Left hindlimb (tissue), 1 donor: ENCODE measurements at places on chromosomes 3 and 15.

- no peak for DNase-seq
Measured at GRCh38 chr3:52248816-52249547, 3.4 kb downstream of the PPM1M start.

DNA sequence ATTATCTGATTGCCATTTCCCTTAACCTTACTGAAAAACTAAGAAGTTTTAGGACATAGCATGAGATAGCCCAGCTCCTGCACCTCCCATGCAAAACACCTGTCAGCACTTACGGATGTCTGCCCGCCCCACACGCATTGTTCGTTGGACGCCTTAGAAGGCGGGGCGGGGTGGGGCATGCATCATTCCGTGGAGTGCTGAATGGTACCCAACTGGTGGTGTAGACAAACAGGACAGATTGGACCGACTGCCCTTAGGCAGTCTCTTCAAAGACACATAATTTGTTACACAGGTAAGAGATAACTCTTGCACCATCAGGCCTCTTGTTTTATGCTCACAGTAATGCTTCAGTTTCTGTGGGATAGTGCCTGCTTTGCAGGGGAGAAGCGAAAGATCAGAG lies 93.8 kb downstream of the SMAD6 start:
- DNase-seq = no peak

- no peak for DNase-seq
Measured at GRCh38 chr3:59526999-59527398, 477.2 kb upstream of the CFAP20DC start.

GRCh38 chr15:93703092-93703739 lies 528.1 kb upstream of the MCTP2 start:
- DNase-seq = no peak

- no peak for DNase-seq
Measured at GRCh38 chr15:50879016-50879617, 29.4 kb upstream of the AP4E1 start.

GRCh38 chr3:124410471-124410870 lies 319.8 kb upstream of the UMPS start:
- DNase-seq = no peak

DNA sequence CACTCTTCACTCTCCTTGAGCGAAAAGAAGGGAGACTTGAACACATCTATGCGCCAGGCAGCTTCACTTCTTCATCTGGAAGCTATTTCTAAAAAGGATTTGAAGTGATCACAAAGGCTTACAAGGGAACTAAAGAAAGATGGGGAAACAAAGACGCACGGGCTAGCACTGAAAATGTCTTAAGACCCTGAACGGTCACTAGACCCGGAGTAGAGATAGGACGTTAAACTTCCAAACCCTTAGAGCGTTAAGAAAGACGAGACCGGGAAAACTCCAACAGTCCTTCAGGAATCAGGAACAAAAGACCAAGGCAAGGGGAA lies 47.5 kb upstream of the EPHB3 start:
- DNase-seq = no peak

DNA sequence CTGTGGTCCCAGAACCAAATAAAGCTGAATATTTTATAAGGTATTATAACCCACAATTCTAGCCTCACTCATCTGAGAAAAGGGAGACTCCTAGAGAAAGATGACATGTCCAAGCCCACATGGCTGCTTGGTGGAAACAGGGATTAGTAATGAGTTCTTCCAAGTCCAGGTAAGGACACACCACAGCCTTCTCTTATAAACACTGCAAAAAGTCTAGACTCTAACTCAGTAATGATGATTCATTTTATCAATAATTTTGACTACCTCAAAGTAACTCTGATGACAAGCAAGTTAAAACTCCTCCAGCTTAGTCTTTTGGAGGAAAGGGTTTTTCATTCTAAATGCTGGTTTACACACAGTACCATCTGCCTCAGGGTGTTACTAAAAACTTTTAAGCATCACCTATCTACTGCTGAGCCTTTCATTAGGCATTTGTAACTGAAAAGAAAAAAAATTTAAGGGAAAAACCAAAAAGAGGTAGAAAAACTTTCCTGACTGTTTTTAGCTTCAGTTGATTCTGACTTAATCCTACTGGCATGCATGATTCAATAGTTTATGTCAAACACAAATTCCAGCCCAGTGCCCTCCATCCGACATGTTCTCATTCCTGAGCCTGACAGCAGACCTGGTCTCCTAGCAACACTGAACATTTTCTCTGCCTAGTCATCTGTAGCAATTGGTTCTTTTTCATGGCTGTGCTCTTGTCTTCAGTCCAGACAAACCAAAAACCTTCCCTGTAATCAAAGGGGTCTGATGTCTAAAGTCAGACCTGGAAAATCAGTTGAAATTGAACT lies 43.9 kb downstream of the P3H2 start:
- DNase-seq = peak; percentile 73

- no peak for DNase-seq
Measured at GRCh38 chr15:80887148-80887547, 102.5 kb downstream of the MESD start.

DNA sequence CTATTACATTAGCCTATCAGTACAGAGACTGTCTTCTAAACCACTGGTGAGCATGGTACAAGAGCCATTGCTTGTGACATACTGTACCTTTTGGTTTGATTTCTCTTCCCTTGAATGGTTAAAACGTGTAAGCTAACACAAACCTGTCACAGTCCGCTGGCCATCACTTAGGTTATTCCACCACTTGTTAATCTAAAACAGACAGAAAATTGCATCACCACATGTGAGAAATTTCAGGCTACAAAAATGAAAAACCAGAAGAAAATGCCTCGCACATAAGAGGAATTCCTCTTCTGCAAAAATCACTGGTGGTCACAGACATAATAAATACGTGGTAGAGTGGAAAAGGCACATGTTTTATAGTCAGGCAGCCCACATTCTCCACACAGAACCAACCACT lies 22.1 kb downstream of the PARL start:
- DNase-seq = no peak

GRCh38 chr15:78993931-78994530 lies 49.2 kb upstream of the CTSH start:
- DNase-seq = no peak

DNA sequence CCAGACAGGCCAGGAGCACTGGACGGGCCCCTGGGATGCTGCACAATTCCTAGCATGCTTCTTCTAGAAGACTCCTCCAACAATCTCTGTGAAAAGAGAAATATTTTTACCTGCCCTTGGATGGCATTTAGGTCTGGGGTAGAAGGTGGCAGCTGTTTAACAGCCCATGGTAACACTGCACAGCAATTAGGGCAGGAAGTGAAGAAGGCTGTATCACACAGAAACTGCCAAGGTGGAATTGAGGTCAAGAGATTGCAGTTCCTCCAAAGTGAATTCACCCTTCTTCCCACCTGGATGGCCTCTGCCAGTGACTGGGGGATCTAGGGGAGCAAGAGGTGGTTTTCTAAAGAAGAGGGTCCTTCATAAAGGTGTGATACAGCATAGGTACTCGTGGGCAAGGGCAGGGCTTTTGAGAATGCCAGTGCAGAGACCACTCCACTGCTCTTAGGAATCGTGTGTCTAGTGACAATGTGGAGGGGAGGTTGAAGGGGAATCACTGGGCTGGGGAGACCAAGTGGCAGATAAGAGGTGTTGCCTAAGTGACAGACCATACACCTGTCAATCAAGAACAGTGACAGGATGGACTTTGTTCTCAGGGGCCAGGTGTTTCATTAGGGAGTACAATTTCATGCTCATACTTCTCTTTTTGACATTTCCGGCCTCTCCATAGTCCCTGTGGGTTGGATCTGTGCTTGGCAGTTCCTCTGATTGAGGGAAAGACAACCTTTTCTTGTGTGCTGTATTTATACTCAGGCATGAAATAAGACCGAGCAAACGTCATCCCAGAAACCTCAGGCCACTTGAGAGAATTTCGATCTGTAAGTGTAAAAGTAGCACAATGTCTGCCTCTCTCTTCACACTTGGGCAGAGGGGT lies 83.5 kb upstream of the BCL6 start:
- DNase-seq = no peak

GRCh38 chr3:86814321-86814720 lies 176.6 kb downstream of the VGLL3 start:
- no peak for DNase-seq

DNA sequence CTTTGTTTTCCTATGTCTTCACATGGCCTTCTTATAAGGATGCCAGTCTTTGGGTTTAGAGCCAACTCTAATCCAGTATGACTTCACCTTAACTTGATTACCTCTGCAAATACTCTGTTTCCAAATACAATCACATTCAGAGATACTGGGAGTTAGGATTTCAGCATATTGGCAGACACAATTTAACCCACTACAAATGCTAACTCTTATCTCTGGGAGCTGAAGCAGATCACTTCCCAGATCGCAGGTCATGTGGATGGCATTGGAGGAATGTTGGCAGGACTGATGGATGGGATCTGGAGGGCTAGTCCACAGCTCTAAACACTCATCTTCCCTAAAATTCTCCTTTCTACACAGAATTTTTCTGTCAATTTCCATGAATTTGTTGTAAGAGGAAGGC lies 46.2 kb upstream of the ADGRG7 start:
- DNase-seq = no peak
